ENCODE measurements at places on chromosomes 5 and 9.

- no peak for DNase-seq
Observed at GRCh38 chr5:74963407-74963806, 89.0 kb downstream of the GCNT4 start.

DNA sequence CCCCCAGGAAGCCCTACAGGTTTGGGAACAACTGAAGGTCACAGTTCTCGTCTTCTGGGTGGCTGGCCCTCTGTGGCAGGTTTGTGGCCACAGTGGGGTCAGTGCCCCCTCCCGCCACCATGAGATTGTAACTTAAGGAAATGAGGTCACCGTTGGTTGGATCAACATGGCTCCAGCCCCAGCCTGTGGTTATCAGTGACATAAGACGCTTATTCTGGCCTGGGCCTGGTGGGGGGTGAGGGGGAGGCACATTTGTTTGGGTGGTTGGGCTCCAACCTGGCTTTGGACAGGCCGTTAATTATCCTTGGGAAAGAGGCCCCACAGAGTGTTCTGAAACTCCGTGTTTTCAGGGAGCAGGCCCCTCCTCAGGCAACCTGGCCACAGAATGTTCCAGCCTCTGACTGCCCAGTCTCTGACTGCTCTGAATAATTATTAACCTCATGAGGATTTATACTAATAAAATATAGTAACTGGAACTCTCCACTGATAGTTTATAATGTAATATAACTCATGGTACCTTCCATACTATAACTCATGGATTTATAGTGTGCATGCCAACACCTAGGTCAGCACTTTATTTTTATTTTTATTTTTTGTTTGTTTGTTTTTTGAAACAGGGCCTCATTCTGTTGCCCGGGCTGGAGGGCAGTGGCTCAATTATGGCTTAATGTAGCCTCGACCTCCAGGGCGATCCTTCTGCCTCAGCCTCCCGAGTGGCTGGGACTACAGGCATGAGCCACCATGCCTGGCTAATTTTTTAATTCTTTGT is 58.0 kb upstream of the RPL26L1 start:
- DNase-seq = no peak

- DNase-seq = no peak
Observed at GRCh38 chr9:125822902-125823301, 75.7 kb downstream of the PBX3 start.

DNA sequence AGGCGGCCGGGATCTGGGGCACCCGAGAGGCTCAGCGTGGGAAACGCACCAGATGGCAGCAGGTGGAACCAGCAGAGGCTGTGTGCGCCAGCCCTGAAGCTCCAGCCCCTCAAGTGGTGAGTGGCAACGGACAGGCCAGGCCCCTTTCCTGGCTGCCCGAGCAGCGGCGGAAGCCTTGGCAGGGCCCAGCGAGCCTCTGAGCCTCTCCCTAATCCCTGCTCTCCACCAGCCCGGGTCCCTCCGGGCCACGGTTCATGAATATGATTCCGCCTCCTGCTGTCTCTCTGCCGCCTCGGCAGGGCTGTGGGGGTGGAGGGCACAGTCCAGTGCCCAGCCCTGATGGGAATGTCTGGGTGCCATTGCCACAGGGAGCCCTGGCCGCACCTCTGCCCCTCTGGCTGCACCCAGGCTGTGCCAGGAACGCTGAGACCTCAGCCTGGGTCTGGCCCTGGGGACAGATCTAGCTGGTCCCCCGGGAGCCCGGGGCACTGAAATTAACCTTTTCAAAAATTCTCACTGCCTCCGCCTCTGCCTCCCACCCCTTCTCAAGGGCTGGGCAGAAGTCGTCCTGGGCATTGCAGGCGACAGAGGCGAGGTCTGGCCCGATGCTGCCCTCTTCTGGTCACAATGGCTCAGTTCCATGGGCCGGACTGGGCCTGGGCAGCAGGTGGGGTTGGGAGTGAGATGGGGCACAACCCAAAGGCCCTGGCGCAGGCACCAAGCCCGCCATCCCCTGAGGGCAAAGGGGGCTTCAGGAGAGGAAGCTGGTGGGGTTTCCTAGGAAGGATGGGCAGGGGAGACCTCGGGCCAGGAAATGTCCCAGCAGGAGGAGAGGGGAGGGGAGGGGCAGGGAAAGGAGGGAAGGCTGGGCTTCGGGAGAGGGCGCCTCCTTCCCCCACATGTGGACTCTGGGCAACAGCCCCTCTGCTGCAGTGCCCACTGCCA is 20.3 kb downstream of the CCDC187 start:
- peak; percentile 84 for DNase-seq

- no peak for DNase-seq
Observed at GRCh38 chr5:159912033-159912800, 4.1 kb upstream of the ADRA1B start.
